ENCODE measurements at places on chromosomes 11 and 22.
A peak's percentile ranks its signal among the peaks of the same experiment; 100 is the strongest.

DNA sequence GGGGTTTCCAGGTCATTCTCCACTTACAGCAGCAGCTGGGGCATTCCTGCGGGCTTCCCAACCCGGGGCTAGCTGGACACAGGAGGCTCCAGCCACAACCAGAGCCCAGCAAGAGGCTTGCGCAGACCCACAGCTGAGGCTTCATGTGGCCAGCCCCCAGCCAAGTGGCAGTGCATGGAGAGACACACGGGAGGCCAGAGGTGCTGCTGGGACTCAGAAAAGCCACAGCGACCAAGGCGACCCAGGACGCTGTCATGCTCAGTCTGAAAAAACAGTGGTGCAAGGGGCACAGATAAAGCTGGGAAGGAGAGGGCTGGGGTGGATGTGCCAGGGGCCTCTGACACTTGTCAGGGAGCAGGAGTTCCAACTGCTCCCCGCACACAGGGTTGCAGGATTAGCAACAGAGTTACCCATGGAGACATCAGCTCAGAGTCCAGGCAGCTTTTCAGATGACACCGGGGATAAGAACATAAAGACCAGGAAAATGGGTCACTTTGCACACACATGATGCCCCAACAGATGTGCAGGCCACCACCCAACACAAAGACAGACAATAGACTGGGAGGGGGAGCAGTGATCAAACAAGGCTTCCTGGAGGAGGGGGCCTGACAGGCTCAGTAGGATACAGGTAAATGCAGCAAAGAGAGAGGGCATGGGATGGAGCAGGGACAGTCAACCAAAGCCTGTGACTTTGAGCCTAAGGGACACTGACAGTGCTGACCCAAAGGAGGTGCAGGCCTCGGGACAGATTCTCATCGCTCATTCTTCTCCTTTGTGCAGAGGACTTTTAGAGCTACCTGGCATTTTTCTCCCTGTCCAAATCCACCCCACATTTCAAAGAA is 6.9 kb upstream of the NEAT1 start:
- no peak for DNase-seq

DNA sequence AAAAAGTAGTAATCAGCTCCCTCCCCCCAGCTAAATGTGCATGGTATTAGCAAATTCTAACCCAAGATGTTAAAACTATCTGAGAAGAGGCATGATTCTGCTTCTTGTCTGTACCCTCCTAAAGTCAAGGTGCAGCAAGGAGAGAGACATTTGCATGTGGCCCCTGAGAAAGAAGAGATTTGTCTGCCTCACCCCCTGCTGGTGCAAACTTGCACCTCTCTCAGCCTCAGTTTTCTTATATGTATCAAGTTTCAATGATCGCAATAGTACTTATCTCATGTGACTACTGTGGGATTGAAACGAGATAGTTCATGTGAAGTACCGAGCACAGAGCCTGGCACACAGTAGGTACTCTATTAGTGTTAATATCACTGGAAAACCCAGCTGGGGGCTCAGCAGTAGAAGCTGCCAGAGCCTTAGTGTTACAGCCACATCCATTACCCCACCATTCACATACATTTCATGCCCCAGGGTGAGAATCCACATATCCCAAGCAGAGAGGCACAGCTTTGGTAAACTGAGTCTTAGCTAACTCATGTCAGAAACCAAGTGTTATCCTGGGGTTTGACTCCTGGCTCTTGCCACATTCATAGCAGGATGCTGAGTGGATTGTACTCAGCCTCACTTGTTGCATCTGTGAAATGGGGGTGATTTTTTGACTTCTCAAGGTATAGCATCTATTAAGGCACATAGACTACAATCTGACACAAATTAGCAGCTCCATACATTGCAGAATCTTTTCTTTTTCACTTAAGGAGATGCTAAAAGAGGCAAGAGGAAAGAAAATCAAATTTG is 24.9 kb downstream of the CD44 start:
- DNase-seq = peak; percentile 50

GRCh38 chr11:27174672-27175210 is 134.1 kb downstream of the BBOX1 start:
- DNase-seq = no peak

GRCh38 chr11:114366331-114367243 is 33.7 kb downstream of the C11orf71 start:
- DNase-seq = no peak

GRCh38 chr22:46641811-46642266 is 21.7 kb downstream of the GRAMD4 start:
- no peak for DNase-seq

- DNase-seq = no peak
Measured at GRCh38 chr22:23166841-23167616, 13.3 kb upstream of the BCR start.

DNA sequence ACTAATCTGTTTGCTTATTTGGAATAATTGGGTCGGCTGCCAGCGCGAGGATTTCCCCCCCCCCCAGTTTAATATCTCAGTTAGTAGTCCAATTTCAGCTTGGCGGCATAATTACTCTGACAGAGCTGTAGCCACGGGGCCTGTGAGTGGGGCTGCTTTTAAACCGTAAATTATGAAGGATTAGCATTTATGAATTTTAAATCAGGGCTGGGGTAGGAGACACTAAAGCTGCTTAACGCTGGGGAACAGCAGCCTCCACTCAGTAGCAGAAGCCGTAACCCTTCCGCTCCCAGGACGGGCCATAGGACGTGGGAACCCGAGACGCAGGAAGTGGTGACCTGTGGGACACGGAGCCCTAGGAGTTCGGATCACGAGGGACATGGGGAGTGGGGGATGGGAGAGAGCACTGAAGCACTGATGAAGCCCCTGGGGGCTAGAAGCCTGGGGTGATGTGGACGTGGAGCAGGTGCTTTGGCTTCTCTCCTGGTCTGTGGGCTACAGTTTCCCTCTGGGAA is 66.2 kb upstream of the LMO1 start:
- no peak for DNase-seq

GRCh38 chr11:73507086-73507485 is 90.8 kb downstream of the FAM168A start:
- no peak for DNase-seq

DNA sequence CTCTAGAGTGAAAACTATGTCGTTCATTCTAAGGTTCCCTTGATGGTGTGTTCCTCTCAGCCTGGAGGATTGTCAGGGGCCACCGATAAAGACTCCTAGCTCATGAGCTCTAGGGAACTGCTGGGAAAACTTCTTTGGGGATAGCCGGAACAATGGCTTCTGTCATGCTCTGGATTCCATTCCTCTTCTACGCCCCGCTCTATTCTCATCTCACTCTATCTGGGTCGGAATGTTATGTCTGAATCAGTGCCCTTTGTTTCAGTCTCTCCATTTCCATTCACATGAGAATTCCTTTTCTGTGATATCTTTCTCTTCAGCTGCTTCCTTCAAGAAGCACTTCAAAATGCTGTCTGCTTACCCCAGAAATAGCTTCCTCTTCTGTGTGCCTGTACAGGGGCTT is 16.9 kb upstream of the SLCO2B1 start:
- DNase-seq = no peak

- DNase-seq = no peak
Measured at GRCh38 chr22:39089928-39090327, 7.1 kb upstream of the APOBEC3H start.

DNA sequence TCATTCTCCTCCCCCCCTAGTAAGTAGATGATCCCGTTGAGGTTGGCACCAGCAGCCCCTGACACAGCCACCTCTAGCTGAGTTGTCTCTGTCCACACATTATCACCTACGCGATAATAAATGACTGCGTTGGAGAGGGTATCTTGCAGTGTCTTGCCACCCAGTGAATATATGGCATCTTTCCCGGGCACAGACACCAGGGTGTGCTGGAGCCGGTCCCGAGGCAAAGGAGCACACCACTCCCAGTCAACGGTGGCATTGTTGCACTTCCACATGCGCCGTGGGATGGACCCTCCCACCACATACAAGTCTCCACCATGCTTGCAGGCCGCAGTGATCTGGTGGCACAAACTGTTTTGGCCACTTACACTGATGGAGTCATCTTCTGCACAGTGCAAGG is 5.4 kb downstream of the KBTBD4 start:
- no peak for DNase-seq

DNA sequence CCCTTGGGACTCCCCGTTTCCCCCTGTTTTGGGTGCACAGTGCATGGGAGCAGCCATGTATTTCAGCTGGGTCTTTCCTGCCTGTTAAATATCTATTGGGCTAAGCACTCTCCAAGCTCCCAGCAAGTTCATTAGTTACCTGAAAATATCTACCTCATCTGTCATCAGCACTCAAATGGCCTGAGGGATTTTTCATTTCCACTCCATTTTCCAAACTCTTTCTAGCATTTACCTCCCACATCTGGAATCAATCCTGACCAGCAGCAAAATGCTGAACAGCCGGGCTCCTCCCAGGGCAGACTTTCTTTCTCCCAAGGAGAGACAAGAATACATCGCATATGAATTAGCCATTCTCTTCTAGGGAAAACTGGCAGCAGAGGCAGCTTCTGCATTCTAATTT is 273.5 kb upstream of the MPPED2 start:
- no peak for DNase-seq

GRCh38 chr11:127713226-127713625 is 712.7 kb upstream of the KIRREL3 start:
- no peak for DNase-seq

- no peak for DNase-seq
Measured at GRCh38 chr11:116500947-116501602, 271.7 kb downstream of the BUD13 start.

DNA sequence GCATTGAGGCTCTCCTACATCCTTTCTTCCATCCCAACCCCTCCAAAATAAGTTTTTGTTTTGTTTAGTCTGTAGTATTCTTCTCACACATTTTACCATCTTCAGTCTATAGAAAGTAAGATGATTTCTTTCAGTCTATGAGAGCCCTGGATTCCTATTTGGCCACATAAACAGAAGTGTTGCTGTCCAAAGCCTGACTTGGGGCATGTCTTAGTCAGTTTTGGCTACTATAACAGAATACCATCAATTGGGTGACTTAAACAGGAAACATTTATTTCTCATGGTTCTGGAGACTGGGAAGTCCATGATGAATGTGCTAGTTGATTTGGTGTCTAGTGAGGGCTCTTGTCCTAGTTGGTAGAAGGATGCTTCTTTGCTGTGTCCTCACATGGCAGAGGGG is 146.8 kb upstream of the DDI1 start:
- DNase-seq = no peak

GRCh38 chr22:48444320-48445112 is 1383.2 kb downstream of the BRD1 start:
- DNase-seq = no peak

GRCh38 chr11:133949129-133949528 is 7.6 kb downstream of the IGSF9B start:
- DNase-seq = no peak

DNA sequence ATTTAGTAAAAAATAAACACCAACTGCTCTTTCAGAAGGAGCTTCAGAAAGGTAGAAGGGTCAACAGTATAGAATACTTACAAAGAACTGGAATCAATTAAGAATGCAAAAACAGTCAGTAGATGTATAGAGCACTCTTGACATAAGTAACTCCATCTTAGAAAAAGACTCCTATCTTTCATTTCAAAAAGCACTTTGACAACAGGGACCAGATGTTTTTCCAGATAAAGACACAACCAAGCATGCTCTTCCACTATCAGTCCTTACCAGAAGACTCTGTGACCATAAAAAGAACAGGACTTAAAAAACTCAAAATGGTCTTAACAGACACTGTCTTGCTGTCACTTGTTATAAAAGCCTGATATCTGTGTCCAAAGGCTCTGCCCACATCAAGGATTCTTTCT is 5.2 kb downstream of the SLC25A17 start:
- DNase-seq = no peak

DNA sequence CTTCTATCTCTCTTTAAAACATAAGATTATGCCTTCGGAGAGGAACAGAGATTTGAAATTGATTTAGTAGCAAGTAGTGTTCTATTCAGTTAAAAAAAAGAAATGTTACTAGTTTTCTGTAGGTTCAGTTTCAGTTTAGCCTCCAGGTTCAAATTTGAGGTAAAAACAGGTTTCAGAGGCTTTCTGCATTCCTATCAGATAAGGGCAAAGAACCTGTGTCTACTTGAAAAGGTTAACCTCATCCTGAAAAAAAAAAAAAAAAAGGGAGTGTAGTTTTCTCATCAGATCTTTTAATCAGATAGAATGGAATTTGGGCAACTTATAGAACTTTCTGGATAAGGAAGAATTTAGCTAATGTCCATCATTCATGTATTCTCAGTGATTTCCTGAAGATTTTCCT is 12.1 kb downstream of the C11orf97 start:
- DNase-seq = no peak

GRCh38 chr11:35049859-35050531 is 89.0 kb upstream of the CD44 start:
- DNase-seq = no peak

- DNase-seq = no peak
Measured at GRCh38 chr11:15780837-15781236, 575.5 kb downstream of the SOX6 start.

DNA sequence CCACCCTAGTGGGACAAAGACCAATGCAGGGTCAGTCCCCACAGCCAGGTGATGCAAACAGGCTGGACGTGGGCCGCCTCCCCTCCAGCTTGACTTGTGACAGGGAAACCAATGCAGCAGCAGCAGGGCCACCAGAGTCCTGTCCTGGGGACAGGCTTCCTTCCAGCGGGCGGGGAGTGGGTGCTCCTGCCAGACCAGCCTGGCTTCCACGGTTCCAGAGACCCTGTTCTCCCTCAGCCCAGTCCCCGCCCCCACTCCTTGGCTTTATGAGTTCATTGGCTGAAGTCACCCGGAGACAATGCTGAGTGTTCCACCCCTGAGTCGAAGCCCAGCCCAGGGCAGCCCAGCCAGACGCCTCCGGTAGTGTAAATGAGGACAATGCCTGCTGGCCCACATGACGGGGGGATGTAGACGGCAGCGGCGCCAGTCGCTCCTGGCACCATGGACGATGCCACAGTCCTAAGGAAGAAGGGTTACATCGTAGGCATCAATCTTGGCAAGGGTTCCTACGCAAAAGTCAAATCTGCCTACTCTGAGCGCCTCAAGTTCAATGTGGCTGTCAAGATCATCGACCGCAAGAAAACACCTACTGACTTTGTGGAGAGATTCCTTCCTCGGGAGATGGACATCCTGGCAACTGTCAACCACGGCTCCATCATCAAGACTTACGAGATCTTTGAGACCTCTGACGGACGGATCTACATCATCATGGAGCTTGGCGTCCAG is at the start of gene TSSK2:
Gene TSSK2 (plus strand): TSS at position 350 of the 726 bp plus-strand sequence. CDS start 92 bp downstream, at position 442.
- DNase-seq = no peak

DNA sequence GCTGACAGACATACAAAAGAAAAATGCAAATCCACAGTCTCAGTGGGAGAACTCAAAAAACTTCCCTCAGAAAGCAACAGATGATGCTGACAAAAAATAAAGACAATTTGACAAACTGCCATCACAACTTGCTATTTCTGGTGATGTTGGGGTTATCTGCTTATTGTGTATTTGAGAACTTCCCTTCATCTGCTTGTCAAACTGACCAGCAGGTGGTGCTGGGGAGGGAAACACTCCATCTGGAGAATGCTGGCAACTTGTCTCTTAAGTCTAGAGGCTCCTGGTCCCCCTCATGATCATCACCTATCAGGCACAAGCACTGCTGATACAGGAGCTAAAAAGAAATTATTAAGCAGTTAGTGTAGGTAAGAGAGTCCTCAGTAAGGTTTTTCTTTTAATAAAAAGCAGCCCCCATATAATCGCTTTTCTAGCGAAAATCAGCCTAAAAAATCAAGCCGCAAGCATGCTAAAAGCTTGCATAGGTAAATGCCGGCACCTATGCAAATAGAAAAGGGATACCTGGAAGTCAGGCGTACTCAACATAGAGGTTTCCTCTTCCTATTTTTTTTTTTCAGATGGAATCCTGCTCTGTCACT is 9.8 kb upstream of the FAM111B start:
- DNase-seq = peak; percentile 75

Measured in stimulated activated CD4-positive, alpha-beta T cell treated with anti-CD3 and anti-CD28 coated beads, Interleukin-2, amount 100 ng/mL, for 24 hours (primary cell).